Activated CD8-positive, alpha-beta memory T cell treated with anti-CD3 and anti-CD28 coated beads for 1 hour (primary cell): ENCODE measurements at places on chromosomes 7 and 10.

- DNase-seq, result no peak
These were observed 36.2 kb downstream of the WASL start for GRCh38 chr7:123712619-123713018.

DNA sequence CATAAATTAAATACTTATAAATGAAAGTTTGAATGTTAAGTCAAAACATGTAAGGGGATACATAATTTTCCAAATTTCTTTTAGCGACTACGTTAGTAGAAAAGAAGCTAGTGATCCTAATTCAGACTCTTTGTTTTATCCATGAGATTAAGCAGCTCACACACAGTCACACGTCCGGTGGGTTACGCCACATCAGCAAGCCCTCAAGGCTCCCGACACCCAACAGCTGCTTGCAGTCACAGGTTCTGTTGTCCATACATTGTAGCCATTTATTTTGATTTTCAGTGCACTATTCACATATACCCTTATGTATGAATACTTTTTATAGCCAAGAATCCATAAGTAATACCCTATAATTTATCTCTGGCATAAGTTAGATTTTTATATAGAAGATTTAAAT lies 39.5 kb downstream of the XRCC2 start:
- no peak for DNase-seq

- DNase-seq, result no peak
These were observed 86.6 kb upstream of the KCTD7 start for GRCh38 chr7:66542049-66542448.

DNA sequence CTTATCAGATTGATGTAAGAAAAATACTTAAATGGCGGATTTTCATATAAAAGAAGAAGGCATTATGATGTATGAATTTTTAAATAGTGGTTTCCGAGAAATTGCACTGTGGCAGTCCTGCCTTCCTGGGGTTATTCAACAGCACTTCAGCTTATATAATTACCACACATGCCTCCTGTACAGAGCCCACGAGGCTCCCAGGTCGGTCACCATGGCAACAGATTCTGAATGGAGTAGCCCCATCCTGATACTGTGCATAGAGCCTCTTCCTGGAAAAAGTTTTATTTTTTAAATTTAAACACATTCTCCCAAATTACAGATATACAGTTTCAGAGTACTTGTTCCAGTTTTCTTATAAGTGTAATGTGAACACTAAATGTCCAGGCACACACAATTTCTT lies 15.9 kb upstream of the ASB4 start:
- no peak for DNase-seq

GRCh38 chr7:134452419-134452838 lies 6.5 kb downstream of the AKR1B1 start:
- no peak for DNase-seq
